ENCODE measurements at places on chromosomes 11 and 22.
A peak's percentile ranks its signal among the peaks of the same experiment; 100 is the strongest.

- no peak for DNase-seq
Measured at GRCh38 chr11:17905477-17905876, 107.4 kb downstream of the SERGEF start.

DNA sequence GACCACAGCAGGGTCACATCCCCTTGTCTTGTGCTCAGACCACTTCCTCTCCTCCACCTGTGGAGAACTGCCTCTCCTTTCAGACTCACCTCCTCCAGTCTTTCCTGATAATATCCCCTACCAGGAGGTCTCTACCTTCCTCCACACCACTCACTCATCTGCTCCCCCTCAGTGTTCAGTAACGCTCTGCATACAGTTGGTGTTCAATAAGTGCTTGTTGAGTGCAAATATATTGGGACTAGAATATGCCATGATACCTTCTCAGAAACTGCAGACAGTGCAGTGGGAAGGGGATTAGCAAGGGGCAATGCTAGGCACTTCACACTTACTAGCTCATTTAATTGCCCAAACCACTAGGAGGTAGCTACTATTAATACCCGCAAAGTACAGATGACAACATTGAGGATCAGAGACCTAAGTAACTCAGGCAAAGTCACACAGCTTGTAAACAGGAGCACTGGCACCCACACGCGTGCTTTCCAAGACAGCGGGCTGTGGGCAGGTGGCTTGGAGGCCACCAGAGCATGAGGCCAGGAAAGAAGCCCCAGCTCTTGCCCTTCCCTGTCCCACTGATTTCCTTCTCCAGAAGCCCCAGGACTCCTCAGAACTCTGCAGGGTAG, 8.1 kb upstream of the PDE2A start:
- no peak for DNase-seq

DNA sequence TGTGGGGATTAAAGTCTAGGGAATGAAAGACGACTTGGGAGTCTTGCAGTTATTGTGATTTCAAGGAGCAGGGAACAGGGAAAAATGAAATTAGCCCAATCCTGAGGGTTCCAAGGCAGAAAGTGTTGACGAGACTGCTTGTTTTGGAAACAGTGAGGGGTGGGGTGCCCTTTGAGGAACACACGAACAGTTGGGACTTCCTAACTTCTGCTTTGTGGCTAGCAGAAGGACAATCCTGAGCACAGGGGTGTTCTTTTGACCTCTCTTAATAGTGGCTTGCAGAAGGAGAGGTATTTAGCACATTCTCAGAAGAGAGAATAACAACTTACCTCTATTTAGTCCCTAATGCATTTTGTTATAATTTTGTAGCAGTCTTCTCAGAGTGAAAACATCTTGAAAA, 545.9 kb upstream of the ARHGAP42 start:
- DNase-seq: no peak

DNA sequence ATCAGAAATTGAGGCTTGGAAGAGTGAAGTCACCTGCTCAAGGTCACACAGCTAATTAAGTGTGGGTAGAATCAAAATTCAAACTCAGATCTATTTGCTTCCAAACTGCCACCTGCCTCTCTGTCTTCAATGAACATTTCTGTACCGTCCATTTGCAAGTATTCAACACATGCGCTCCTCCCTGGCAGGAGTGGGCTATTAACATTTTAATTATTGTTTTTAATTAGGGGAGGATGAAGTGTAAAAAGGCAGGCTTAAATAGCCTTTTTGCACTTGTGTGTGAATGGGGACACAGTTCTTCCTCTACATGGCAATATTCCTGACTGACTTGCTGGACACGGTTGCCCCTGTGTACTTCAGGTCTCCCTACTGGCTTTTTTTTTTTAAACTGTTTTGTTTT, 114.4 kb upstream of the NARS2 start:
- DNase-seq: no peak

- DNase-seq: no peak
Measured at GRCh38 chr11:118636569-118637290, 29.3 kb downstream of the PHLDB1 start.

DNA sequence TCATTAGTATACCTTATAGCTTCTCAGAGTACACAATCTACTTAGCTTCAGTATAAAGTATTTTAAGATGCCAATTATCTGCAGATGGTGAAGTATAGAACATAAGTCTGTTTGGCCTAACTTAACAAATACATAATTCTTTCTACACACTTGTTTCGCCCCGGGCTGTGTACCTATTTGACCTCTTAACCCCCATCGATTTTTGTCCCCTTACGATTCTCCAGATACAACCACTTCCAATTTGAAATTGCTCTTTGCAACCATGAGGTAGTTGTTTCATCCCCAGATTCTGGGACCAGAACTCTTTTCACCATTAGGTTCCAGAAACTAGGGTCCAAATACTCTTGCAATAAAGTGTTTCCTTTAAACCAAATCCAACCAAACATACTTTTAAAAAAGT, 10.0 kb upstream of the UPB1 start:
- no peak for DNase-seq

DNA sequence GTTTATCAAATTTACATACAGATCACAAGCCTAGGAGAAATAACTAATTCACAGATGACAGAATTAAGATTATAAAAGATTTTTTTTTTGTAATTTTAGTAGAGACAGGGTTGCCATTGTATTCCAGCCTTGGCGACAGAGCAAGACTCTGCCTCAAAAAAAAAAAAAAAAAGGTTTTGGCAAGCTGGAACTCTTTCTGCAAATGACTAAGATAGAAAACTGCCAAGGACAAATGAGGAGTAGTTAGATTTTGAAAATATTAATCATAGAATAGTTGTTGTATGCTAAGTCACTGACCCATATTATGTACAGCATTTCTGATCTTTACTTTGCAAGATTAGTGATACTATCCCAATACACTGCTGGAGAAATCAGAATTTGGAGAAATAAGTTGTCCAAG, 99.2 kb downstream of the C11orf65 start:
- no peak for DNase-seq

DNA sequence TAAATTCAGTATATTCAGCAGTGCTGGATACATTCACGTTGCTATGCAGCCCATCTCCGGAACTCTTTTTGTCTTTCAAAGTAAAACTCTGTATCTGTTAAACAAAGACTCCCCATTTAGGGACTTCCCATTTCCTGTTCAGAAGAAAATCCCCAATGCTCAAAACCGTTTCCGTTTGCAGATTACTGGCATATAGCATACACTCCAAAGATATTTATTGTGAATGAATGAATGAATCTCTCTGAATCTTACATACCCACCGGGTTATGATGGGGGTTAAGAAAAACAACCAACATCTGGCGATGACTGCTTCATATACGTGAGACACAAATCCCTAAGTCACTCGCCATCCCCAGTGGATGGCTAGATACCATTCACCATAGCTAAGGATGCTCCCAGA, 1.6 kb downstream of the THY1 start:
- no peak for DNase-seq

- DNase-seq: no peak
Measured at GRCh38 chr11:134332189-134332631, 422 bp downstream of the GLB1L2 start.

DNA sequence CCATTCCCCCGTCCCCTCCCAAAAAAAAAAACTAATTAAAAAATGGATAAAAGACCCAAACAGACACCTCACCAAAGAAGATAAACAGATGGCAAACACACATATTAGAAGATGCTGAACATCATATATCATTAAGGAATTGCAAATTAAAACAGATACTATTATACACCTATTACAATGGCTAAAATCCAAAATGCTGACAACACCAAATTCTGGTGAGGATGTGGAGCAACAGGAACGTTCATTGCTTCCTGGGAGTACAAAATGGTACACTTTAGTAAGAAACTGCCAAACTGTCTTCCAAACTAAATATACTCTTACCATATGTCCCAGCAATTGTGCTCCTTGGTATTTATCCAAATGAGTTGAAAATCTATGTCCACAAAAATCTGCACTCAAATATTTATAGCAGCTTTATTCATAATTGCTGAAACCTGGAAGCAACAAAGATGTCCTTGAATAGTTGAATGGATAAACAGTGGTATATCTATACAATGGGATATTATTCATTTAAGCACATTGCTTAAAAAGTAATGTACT, 19.9 kb downstream of the NAGA start:
- no peak for DNase-seq

DNA sequence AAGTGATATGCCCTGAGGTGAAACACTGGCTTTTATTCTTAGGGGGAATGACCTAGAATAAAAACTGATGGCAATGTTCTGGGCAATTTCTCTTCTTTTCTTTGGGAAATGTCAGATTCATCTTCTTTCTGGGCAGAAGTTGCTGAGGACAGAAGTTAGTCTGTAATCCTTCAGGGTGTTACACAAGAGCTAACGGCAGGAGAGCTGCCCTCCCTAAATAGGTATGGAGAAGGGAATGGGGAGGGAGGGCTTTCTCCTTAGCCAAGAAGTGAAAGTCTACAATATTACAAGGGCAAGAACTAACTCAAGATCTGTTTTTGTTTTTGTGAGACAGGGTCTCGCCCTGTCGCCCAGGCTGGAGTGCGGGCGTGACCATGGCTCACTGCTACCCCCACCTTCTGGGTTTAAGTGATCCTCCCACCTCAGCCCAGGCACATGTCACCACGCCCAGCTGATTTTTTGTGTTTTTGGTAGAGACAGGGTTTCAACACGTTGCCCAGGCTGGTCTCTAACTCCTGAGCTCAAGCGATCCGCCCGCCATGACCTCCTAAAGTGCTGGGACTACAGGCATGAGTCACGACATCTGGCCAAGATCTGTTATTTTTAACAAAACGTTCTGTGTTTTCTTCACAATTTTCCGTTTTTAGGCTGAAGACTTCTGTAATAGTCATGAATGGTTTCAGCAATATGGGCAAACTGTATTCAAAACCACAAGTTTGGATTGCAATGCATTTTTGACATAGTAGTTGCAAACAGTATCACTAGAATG, 7.2 kb downstream of the PIWIL4 start:
- DNase-seq: peak; percentile 93

GRCh38 chr11:3232956-3233355, 739 bp upstream of the MRGPRE start:
- DNase-seq: no peak

DNA sequence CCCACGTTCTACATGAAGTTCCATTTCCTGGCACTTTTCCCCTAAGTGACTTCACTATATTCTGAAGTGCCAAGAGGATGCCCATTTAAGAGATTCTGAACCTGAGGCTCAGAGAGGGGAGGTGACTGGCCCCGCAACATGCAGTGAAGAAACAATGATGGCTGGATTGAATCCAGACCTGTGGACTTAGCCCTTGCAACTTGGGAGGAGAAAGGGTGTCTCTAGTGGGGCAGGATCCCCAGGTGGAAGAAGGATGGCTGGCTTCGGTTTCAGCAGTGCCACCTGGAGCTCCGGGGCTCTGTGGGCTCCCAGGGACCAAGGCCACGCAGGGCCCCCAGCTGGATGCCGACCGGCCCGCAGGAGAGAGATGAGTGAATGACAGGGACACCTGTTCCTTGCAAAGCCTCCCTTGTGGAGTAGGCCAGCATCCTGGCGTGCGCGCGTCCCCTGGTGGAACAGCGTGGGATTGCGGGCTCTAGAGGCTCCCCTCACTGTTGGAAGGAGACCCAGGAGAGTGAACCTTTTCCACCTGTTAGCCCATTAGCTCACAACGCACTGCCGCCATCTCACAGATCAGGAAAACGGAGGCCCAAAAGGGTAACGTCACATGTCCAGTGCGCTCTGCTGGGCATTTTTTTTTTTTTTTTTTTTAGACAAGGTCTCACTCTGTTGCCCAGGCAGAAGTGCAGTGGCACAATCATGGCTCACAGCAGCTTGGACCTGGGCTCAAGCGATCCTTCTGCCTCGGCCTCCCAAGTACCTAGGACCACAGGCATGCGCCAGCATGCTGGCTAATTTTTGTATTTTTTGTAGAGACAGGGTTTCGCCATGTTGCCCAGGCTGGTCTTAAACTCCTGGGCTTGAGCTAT, 104.7 kb downstream of the KIAA1671 start:
- DNase-seq: peak; percentile 23

DNA sequence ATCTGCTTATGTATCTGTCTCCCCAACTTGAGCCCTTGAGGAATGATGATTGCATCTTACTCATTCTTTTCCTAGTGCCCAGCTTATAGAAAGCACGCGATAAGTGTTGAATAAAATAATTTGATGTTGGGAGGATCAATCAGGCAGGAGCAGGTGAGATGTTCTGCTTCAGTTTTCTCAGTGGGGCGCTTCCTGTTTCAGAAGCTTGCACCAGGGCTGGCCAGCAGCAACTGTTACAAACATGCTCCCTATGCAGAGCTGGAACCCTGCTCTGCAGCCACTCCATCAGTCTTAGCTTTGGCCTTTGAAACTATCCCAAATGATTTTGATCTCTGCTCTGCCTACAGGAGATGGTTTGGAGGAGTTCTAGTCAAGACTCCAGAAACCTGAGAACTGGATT, 3.9 kb downstream of the ENDOD1 start:
- DNase-seq: no peak

DNA sequence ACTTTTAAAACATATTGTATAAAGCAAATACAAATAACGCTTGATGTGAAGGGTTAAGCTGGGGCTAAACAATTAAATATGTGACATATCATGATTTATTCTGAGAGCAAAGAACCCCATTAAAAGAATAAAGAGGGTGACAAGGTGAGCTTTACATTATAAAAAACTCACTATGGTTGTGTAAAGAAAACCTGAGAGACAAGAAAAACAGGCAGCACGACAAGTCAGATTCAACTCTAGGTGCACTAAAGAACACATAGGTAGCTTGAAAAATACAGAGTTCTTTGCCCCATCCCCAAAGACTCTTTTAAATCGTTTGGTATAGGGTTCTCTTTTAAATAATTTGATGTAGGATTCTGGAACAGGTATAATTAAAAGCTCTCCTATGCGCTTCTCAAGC, 63.5 kb downstream of the LUZP2 start:
- DNase-seq: no peak

GRCh38 chr22:32205974-32206773, 1.3 kb upstream of the RFPL2 start:
- DNase-seq: no peak

GRCh38 chr11:108586600-108586999, 7.0 kb downstream of the EXPH5 start:
- peak; percentile 46 for DNase-seq

- DNase-seq: no peak
Measured at GRCh38 chr11:38446336-38446735, 1848.3 kb upstream of the RAG2 start.

- no peak for DNase-seq
Measured at GRCh38 chr11:7532405-7533145, 18.8 kb downstream of the PPFIBP2 start.

GRCh38 chr22:31329029-31329428, 17.1 kb downstream of the PATZ1 start:
- DNase-seq: no peak

DNA sequence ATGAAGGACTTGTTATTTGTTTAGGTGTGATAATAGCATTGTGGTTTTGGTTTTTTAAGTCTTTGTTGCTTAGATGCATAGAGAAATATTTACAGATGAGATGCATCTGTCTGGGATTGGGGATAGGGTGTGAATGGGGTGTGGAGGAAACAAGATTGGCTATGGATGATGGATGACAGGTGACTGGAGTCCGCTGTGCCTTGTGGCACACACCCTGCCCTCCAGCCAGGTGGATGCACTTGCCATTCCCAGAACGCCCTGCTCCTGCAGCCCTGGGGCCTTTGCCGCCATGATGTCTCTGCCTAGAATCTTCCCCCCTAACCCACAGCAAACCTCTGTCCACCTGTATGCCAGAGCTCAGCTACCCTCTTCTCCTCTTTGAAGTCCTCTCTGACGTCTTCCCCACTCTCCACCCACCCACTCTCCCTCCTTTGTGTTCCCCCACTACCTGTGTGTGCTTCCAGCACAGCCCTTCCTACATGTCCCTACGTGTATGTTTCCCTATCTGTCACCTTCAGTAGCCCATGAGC, 54.7 kb downstream of the WNT11 start:
- DNase-seq: no peak

- DNase-seq: no peak
Measured at GRCh38 chr11:59759900-59760299, 4.7 kb downstream of the STX3 start.

Measured in AML-193 (cell line).